ENCODE measurements at places on chromosomes 12 and 14. TPM values are rescaled to one million over a fixed set of nuclear protein-coding genes. Genes with fewer than 3 reads are reported as not detected.

DNA sequence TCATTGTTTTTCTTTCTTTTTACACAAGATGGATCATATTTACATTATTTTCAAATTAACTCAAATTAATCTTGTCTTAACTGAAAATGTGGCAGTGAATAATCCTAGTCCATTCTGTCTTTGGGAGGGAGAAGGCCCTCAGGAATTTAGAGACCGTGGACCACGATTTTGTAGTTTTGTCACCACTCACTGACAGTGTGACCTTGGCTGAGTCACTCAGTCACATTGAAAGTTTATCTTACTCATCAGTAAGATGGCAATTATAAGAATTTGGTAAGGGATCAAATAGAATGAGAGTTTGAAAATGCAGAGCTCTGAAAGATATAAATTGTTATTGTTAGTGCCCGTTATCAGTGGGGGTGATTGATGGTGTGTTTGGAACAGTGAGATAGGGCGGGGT is 16.4 kb downstream of the FOXJ2 start:
- H3K27me3 ChIP-seq = no peaks in the 10 kb centered on the region
- H3K36me3 ChIP-seq = peaks cover 51% of the 10 kb centered on the region
- H3K27ac ChIP-seq = no peak overlapping the region
- no peak for DNase-seq

DNA sequence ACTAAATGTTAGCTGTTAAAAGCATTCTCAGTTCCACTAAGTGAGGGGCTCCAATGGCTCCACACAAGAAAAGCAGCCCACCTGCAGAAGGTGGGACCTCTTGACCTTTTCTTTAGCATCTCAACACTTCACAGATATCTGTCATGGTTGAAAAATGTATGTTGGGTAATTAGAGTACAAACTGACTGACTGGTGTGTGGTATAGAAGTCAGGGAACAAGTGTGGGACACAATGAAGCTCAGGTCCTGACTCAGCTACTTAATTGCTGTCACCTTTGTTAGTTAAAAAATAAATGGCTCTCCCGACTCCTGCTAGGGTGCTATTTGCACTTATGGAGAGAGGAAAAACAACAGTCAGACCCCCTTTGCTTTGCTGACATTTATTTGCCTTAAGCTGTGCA is 299.0 kb downstream of the TTC6 start:
- no peak overlapping the region for H3K4me3 ChIP-seq
- peaks cover 9% of the 10 kb centered on the region for H3K27me3 ChIP-seq
- DNase-seq = no peak
- H3K4me1 ChIP-seq = no peaks in the 10 kb centered on the region

Gene SYCP3
- total RNA-seq = 1.1 TPM

Gene ASIC1
- total RNA-seq = 33.3 TPM

Gene EPYC
- not detected for total RNA-seq

GRCh38 chr14:96929950-96930349 is 132.8 kb downstream of the VRK1 start:
- no peaks in the 10 kb centered on the region for H3K36me3 ChIP-seq
- no peaks in the 10 kb centered on the region for H3K27me3 ChIP-seq
- no peak overlapping the region for H3K4me3 ChIP-seq
- H3K27ac ChIP-seq = no peak overlapping the region
- no peaks in the 10 kb centered on the region for H3K4me1 ChIP-seq

GRCh38 chr12:98137278-98137677 is 378.1 kb upstream of the TMPO start:
- no peak overlapping the region for H3K27ac ChIP-seq
- H3K27me3 ChIP-seq = no peaks in the 10 kb centered on the region
- DNase-seq = no peak

Measured in activated naive CD8-positive, alpha-beta T cell treated with anti-CD3 and anti-CD28 coated beads, Interleukin-2, amount 10 ng/mL, durations not matched to agents 7 days and 5 days (primary cell).